ENCODE measurements at places on chromosomes 13 and 19.

- no peak for DNase-seq
Measured at GRCh38 chr13:113535381-113535781, 44.9 kb upstream of the DCUN1D2 start.

GRCh38 chr13:102972191-102972590, 94.0 kb downstream of the SLC10A2 start:
- no peak for DNase-seq

DNA sequence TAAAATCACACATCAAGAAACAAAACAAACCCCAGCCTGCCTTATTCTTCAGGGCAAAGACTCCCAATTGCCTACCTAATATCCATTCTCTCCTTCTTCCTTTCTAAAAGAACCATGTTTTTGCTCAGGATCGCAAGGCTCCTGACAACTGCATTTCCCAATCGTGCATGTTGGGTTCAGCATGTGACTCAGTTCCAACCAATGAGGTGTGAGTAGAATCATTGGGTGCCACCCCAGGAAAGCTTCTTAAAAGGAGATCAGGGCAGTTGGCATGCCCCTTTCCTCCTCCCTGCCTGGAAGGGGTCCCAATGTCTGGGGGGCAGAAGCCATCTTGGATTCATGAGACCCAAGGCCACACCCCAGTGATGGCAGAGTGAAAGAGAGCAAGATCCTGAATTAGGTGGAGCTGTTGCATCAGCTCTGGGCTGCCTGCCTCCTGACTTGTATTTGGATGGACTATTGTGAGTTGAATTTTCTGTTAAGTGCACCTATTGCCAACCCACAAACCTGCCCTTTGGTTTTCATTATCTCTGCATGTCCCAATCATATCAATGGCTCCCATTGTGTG, 26.0 kb upstream of the UBAC2 start:
- no peak for DNase-seq

DNA sequence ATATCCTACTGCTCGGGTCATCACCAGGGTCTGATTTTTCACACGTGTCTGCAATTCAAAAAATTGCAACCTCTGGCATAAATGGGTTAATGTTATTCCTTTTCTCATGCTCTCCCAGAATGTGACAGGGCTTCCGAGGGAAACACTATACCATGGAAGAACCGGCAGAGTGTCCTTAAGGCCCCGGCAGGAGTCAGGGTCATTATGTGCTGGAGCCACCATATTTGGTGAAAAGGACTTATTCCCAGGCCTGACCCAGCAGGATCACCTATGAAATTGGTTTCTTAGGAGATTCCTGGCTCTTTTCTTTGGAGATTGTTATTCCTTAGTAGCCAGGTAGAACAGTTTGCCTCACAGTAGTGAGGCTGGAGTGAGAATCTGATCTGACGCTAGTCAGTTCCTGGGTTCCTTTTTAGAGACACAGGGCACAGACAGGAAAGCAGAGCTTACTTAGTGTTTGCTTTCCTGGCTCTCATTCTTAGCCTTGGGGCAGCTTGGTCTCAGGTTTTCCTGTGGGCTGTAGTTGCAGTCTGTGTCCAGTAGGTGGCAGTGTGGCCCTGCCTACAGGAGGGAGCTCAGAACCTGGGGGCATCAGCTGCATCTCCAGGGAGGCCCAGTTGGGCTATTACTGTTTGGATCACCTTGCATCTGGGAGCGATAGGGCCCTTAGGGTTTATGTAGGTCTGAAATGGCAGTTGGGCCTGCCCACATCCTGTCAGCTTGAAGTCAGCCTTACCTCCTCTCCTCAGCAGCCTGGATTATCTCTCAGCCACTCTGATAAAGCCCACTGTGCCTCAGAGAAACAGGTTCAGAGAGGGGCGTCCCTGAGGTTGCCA, 12.4 kb downstream of the SNRNP70 start:
- DNase-seq: peak; percentile 85

GRCh38 chr13:46170687-46171086, 11.3 kb downstream of the LCP1 start:
- peak; percentile 66 for DNase-seq

GRCh38 chr13:86579662-86580061, 780.4 kb upstream of the SLITRK6 start:
- DNase-seq: no peak

DNA sequence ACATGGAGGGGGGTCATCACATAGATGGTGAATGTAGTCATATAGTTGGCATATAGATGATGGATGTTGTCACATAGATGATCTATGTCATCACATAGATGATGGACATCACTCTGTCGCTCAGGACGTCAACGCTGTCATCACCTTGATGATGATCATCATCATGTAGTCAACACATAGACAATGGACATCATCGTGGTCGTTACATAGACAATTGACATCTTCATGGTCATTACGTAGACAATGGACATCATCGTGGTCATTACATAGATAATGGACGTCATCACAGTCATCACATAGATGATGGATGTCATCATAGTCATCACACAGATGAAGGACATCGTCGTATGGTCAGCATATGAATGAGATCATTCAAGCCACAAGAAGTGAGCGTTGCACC, 28.6 kb upstream of the SLC15A1 start:
- DNase-seq: no peak

GRCh38 chr19:38265213-38265861, 964 bp downstream of the SPINT2 start:
- peak; percentile 33 for DNase-seq

DNA sequence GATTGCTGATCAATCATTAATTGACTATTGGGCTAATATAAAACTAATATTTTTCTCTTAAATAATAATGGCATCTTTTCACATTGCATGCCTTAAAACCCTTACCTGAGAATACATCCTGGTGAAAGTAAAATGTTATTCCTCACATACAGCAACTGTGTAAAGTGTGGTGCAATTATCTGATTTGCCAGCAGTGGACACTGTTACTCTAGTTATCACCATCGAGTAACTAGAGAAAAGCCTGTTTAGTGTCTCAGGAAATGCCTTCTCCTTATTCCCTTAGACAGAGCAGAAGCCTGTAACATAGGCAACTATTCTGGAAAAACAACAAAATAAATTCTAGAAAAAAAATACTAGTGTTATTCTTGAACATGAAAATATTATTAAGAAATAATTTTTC, 459.8 kb downstream of the FGF14 start:
- DNase-seq: no peak

- DNase-seq: no peak
Measured at GRCh38 chr13:60583911-60584753, 187.1 kb downstream of the TDRD3 start.

DNA sequence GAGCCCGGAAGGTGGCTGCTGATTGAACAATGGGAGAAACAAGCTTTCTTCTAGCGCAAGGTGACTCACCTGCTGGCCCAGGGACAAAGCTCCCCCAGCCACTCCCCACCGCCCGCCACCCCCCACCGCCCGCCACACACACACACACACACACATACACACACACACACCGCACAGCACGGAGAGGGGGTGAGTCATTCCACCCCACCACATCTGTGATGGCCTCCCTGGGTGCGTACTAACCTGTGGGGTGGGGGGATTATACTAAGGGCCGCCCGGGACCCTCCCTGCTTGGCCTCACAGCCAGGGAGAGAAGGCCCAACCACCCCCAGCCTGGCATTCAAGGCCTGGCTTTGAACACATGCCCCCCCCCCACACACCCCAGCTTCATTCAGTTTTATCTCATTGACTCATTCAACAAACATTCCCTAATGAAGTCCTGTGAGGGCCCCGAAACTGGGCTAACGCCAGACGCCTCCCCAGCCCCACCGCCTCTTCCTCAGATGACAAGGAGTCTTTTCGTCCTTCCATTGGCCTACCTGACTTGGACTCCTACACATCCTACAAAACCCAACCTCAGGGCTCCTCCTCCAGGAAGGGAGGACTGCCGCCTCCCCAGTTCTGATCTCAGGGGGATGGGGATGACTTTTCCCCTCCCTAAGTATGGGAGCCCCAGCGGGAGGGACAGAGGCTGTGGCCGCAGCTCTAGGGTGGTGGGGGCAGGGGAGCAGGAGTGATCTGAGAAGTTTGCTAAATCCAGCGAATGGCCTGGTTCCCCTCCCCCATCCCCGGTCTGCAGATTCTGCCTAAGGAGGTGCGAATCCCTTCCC, 5.8 kb upstream of the ONECUT3 start:
- no peak for DNase-seq

- DNase-seq: no peak
Measured at GRCh38 chr13:108276060-108276459, 6.5 kb downstream of the TNFSF13B start.

DNA sequence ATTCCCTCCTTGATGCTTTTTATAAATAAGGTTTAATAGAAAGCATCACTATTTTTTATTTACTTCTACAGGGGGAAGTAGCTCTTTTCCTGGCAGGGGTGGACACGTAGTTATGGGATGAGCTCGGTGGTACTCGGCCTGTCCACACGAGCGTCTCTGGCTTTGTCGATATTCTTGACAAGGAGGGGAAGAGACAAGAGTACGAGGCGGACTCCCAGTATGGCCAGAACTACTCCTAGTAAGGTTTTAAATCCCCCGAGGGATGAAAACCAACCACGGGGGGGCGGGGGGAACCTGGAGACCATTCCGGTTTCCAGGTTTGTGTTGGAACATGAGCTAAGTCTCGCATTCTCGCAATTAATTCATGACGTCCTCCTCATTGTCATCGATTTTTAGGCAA, 5.6 kb upstream of the BSG start:
- DNase-seq: no peak

DNA sequence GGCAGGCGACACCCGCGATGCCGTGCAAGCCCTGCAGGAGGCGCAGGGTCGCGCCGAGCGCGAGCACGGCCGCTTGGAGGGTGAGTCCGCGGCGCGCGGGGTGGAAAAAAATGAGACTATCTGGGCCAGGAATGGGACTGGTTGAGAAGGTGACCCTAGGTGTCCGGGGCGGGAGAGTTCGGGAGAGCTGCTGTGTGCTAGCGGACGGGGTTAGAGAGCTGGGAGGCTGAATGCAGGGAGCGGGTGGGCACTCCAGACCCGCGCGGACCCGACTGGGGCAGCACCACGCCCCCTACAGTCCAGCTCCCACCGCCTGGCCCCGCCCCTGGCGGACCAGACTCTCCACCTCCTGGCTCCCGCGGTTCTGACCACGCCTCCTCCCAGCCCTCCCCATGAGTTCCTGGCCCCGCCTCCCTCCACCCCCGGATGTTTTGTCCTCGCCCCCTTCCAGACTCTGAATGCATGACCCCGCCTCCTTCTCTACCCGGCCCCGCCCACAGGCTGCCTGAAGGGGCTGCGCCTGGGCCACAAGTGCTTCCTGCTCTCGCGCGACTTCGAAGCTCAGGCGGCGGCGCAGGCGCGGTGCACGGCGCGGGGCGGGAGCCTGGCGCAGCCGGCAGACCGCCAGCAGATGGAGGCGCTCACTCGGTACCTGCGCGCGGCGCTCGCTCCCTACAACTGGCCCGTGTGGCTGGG, 1.5 kb downstream of the CLEC11A start:
- DNase-seq: peak; percentile 97

DNA sequence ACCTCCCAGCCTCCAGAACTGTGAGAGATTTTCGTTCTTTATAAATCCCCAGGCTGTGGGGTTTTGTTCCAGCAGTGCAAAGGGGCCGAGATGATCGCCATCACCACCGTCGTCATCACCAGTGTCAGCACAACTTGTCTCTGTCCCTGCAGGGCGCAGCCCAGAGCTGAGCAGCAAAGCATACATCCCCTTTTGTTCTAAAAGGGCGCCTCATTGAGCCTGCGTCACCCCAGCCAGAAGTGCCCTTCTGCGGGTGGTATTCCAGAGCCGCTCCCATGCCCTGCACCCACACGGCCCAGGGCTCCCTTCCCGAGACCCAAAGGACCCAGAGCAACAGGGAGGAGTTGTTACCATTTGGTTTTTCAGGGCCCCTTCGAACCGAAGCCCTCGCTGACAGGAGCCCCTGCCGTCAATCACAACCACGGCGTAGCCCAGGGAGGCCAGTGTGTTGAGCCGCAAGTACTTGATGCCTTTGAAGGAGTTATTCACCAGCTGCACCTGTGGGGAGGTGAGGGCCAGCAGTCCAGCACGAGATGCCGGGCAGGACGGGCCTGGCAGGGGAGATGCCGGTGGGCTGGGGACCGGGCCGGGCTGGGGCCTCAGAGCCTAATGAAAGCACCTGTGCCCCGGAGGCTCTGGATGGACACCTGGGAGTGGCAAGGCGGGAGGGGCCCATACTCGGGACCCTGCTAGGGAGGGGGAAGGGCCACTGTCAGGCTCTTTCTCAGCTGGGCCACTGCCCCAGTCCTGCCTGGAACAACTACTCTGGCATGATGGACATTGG, 14.4 kb upstream of the MYDGF start:
- no peak for DNase-seq

DNA sequence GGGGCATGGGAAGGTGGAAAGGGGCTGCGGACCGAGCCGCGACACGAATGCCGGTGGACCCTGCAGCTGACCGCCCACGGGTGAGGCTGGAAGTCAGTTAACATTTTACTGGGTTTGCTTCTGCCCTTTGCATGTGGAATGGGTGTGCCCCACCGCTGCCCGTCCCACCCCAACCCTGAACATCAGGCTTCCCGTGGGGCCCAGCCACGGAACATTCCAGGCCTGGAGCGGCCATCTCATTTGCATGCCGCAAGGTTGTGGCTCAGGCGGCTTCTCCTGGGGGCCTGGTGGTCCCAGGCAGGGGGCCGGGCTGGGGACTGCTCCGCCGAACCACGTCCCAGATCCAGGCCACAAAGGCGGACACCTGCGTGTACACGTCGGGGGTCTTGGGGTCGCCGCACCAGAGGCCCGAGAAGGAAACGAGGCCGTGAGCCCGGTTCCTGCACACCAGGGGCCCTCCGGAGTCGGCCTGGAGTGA, 9.3 kb downstream of the FSTL3 start:
- no peak for DNase-seq

DNA sequence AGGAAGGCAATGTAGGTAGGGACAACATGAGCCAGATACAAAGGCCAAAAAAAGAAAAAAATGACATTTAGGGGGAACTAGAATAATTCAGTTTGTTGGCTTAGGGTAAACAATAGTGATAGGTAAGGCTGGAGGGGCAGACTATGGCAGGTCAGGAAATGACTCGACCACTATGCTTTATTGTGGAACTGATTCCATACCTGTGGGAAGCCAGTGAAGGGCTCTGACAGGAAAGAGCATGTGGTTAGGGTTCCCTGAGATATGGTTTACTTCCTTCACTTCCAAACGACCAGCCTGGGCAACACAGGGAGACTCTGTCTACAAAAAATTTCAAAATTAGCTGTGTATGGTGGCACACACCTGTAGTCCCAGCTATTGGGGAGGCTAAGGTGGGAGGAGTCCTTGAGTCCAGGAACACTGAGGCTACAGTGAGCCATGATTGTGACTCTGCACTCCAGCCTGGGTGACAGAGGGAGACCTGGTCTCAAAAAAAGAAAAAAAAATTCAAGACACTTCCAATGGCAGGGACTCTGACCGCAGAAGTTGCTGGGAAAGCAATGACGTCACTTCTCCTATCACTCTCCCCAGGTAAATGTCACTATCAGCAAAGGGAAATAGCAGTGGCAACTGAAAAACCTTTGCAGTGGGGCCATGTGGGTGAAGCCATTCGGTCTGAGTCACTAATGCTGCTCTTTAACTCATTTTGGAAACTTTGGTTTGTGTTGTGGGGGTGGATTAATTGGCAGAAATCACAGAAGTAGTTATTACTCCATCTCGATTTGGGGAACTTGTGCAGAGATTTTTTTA, 192.8 kb upstream of the TSC22D1 start:
- DNase-seq: no peak

- DNase-seq: no peak
Measured at GRCh38 chr13:64130600-64130999, 2715.0 kb upstream of the PCDH20 start.

All from CD4-positive, alpha-beta T cell treated with Interleukin-4 for 1 hour (primary cell).